Left renal cortex interstitium (tissue), 4 donors: ENCODE measurements at places on chromosomes 12 and 14. TPM values are rescaled to one million over a fixed set of nuclear protein-coding genes. Genes with fewer than 3 reads are reported as not detected.

DNA sequence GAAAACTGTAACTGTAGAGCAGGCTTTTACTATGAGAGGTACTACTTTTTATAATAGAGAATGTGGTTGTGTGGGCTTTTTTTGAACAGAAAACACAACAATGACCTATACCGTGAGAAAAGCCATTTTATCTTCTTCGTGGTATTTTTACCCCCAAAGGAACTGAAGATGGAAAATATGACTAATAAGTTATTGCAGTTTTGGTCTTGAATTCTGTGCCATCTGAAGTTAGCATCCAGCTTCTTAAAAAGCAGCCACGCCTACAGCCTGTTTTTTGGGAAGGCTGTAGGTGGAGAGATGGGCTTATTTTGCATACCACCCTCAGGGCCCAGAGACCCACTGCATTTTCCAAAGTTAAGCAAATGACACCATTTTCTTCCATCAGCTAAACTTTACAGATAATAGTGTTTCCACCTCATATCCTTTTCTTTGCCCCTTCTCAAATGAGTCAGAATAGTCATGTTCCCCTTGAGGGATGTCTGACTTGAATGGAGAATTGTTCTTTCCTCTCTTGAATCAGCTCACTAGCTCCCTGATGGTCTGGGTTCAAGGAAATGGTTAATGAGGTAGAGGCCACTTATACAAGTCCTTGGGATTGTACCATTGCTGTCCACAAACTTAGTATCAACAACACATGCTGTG is 53.0 kb downstream of the TBC1D30 start:
- no peak for DNase-seq

GRCh38 chr12:87074781-87075180 is 818.6 kb upstream of the MGAT4C start:
- no peak for DNase-seq

GRCh38 chr14:32426028-32426427 is 96.9 kb downstream of the AKAP6 start:
- DNase-seq = no peak

DNA sequence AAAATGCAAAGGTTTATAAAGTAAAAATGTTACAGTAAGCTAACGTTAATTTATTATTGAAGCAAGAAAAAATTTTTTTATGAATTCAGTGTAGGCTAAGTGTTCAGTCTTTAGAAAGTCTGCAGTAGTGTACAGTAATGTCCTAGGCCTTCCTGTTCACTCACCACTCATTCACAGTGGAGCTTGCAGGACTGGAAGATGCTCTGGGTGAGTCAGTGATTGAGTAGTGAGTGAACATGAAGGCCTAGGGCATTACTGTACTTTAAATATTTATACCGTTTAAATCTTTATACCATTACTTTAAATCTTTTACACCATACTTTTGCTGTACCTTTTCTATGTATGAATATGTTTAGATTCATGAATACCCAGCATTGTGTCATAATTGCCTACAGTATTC is 120.3 kb upstream of the SLC38A4 start:
- DNase-seq = no peak

GRCh38 chr14:50031602-50032313 is 84.6 kb downstream of the VCPKMT start:
- no peak for DNase-seq

- DNase-seq = no peak
These were observed 65.8 kb downstream of the NUMB start for GRCh38 chr14:73392329-73393257.

DNA sequence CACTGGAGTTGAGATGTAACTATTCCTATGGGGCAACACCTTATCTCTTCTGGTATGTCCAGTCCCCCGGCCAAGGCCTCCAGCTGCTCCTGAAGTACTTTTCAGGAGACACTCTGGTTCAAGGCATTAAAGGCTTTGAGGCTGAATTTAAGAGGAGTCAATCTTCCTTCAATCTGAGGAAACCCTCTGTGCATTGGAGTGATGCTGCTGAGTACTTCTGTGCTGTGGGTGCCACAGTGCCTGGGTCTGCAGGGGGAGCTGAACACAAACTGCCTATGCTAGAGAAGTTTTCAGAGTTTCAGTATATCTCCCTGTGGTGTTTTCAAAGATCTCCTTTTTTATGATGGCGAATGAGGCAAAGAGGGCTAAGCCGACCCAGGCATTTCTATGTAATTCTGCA is 179.2 kb upstream of the OR4E1 start:
- no peak for DNase-seq

- DNase-seq = no peak
These were observed 21.0 kb upstream of the MDM2 start for GRCh38 chr12:68786929-68787328.

GRCh38 chr14:76293923-76294322 is 82.0 kb upstream of the ESRRB start:
- DNase-seq = no peak

GRCh38 chr14:82546401-82546800 is 1012.7 kb upstream of the SEL1L start:
- DNase-seq = no peak

GRCh38 chr12:124694846-124695497 is 127.6 kb upstream of the NCOR2 start:
- DNase-seq = no peak

GRCh38 chr12:4240161-4240783 is 33.3 kb upstream of the CCND2 start:
- DNase-seq = no peak

GRCh38 chr14:99391671-99392070 is 89.0 kb downstream of the SETD3 start:
- DNase-seq = no peak

DNA sequence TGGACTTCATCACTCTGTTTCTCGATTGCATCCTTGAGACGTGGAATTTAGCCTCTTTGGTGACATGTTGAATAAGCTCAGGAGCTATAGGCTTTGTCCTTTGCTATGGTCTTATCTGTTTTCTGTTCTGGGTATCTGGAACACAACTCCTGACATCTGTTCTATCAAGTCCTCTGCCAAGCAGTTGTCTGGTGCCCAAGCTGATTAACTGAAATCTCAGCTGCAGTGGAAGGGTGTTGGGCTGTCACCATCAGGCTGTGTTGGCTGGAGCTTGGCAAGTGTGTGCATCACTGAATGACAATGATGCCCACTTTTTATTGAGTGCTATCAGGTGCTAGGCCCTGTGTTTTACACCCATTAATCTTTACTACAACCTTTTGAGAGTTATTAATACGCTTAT is 77.8 kb downstream of the SMOC1 start:
- DNase-seq = no peak

GRCh38 chr14:20333494-20333841 is 389 bp upstream of the CCNB1IP1 start:
- DNase-seq = no peak

DNA sequence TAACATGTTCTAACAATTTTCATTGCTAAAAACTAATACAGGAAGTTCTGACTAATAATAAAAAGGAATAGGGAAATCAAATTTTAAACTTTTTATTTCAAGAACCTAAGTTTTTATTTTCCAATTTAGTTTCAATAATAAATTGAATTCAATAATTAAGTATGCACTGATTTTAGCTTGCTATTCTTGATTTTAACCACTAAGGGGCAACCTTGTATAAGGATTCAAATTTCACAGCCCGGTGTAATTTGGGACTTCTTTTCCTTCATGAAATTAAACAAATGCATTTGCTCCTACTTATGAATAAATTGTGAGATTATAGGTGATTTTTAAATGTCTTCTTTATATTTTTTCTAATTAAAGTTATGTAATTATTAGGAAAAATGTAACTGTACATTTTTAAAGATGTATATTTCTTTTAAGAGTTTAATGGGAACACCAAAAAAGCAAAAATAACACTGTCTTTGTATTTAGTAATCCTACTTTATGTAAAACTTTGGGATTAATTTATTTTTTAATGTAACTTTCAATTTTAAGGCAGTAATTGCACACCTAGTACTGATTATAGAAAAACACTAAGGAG is 241.4 kb upstream of the PDZRN4 start:
- DNase-seq = peak; percentile 32

GRCh38 chr12:132847363-132848356 is 19.0 kb upstream of the GOLGA3 start:
- DNase-seq = no peak

GRCh38 chr12:98062464-98063245 is 452.7 kb upstream of the TMPO start:
- DNase-seq = no peak

DNA sequence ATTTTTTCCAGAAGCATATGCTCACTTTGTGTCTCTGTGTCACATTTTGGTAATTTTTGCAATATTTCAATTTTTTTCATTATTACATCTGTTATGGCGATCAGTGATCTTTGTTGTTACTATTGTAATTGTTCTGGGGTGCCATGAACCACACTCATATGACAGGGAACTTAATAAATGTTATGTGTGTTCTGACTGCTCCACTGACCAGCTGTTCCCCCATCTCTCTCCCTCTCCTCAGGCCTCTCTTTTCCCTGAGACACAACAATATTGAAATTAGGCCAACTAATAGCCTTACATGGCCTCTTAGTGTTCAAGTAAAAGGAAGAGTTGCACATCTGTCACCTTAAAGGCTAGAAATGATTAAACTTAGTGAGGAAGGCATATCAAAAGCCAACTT is 46.0 kb downstream of the SCN8A start:
- no peak for DNase-seq

DNA sequence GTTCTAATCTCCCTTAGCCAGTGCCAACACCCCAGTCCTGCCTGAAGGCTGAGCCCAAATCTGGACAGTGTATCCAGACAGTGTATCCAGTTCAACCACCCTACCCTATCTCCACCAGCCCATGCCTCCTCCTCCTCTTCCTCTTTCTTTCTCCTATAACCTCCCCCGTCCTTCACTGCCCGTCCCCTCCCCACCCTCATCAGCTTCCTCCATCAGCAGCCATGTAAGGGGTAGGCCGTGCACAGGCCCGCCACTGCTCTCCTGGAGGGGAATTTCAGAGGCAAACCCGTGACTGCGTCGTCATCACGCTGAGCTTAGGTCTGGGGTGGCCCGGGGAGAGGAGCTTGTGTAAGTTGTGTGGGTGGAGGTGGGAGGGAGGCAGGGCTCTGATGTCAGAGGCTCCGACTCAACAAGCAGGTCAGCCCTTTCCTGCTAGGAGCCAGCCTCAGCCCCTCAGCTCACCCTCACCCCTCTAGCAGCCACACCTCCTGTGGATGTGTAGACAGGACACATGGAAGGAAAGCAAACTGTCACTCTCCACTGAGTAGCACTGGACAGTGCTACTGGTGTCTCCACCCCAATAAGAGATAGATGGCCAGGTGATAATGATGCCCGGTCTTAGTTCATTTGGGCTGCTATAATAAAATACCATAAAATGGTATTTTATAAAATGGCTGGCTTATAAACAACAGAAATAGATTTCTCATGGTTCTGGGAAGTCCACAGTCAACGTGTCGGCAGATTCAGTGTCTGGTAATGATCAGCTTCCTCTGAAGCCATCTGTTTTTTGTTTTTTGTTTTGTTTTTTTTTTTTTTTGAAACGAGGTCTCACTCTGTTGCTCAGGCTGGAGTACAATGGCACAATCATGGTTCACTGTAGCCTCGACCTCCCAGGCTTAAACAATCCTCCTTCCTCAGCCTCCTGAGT is 50.5 kb downstream of the IRF2BPL start:
- no peak for DNase-seq

The VDR gene
- polyA plus RNA-seq = 3.6 TPM

The FAM181A gene
- not detected for polyA plus RNA-seq

The FAM222A gene
- polyA plus RNA-seq = 6.9 TPM

The MON2 gene
- 38.3 TPM for polyA plus RNA-seq

The DTD2 gene
- 18.3 TPM for polyA plus RNA-seq

The MUCL1 gene
- polyA plus RNA-seq = not detected

The AP4S1 gene
- 17.6 TPM for polyA plus RNA-seq

The TTC7B gene
- polyA plus RNA-seq = 52.1 TPM

The SYT10 gene
- polyA plus RNA-seq = 0.35 TPM

The DEPDC4 gene
- polyA plus RNA-seq = 4.0 TPM

The INTS13 gene
- 37.0 TPM for polyA plus RNA-seq
